ENCODE measurements at places on chromosomes 6 and 20. TPM values are rescaled to one million over a fixed set of nuclear protein-coding genes. Genes with fewer than 3 reads are reported as not detected.
A peak's percentile ranks its signal among the peaks of the same experiment; 100 is the strongest.

DNA sequence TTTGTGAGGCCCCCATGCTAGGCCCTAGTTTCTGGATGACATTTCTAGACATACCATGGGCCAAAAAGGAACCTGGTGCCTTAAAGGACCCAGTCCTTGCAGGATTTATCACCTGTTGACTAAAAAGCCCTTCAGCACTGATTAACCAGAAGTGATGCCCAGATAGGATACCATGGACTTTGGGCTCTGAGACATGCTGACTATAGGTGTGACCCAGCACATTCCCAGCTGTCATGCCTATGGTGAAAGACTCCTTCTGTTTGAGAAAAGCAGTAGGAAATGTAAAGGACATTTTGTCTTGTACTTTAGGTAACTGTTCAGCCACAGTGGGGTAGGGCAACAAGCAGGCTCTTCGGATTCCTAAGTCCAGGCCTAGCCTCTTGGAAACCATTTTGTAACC, 724.2 kb downstream of the CD109 start:
- no peak overlapping the region for H3K27ac ChIP-seq
- H3K36me3 ChIP-seq, result no peaks in the 10 kb centered on the region
- H3K4me3 ChIP-seq, result no peak overlapping the region
- no peak for DNase-seq

DNA sequence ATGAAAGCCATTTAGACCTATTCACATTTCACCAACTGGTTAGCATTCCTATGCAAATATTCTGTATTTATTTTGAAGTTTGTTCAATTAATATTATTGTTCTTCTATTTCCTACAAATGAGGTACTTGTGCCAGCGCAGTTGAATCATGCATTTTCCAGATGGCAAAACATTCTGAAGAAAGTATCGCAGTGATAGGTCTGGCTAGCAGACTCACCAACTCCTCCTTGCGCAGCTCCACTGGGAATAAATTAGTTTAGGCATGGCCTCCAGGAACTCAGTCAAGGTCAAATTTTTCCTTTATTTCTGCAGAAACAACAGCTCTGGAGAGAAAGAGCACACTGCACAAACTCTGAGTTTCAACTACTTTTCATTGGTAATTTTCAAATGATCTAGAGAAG, 437.7 kb downstream of the COL12A1 start:
- H3K4me3 ChIP-seq, result no peak overlapping the region
- H3K4me1 ChIP-seq, result peaks cover 2% of the 10 kb centered on the region

- no peak overlapping the region for H3K27ac ChIP-seq
- DNase-seq, result peak; percentile 62
- H3K27me3 ChIP-seq, result no peaks in the 10 kb centered on the region
- no peaks in the 10 kb centered on the region for H3K36me3 ChIP-seq
- H3K4me1 ChIP-seq, result no peaks in the 10 kb centered on the region
Measured at GRCh38 chr6:152952045-152952444, 30.8 kb downstream of the FBXO5 start.

- H3K4me3 ChIP-seq, result no peak overlapping the region
- H3K27ac ChIP-seq, result no peak overlapping the region
- no peaks in the 10 kb centered on the region for H3K36me3 ChIP-seq
Measured at GRCh38 chr6:160513836-160514235, 150.2 kb downstream of the LPA start.

GRCh38 chr20:59314997-59315396, 14.6 kb downstream of the EDN3 start:
- no peak for DNase-seq
- no peak overlapping the region for H3K4me3 ChIP-seq
- no peak overlapping the region for H3K27ac ChIP-seq
- no peaks in the 10 kb centered on the region for H3K27me3 ChIP-seq
- no peaks in the 10 kb centered on the region for H3K4me1 ChIP-seq

- no peaks in the 10 kb centered on the region for H3K27me3 ChIP-seq
- H3K4me3 ChIP-seq, result no peak overlapping the region
- H3K4me1 ChIP-seq, result no peaks in the 10 kb centered on the region
- no peak overlapping the region for H3K27ac ChIP-seq
- DNase-seq, result no peak
Measured at GRCh38 chr6:169960886-169961611, 209.6 kb downstream of the ERMARD start.

DNA sequence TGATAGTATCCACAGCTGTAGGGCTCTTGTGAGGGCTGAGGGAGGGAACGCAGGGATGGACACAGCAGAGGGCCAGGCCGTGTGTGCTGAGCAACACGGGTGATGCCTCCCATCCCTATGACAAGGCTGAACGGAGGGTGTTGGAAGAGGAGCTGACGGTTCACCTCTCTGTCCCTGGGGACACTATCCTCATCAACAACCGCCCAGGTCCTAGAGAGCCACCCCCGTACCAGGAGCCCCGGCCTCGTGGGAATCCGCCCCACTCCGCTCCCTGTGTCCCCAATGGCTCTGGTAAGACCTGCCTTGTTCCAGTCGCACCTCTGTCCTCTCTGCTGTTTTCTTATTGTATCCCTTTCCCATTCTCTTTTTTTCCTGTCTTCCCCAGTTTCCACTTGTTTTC, 10.1 kb downstream of the DDR1 start:
- no peaks in the 10 kb centered on the region for H3K4me1 ChIP-seq
- H3K27ac ChIP-seq, result no peak overlapping the region
- DNase-seq, result no peak
- no peaks in the 10 kb centered on the region for H3K27me3 ChIP-seq
- no peak overlapping the region for H3K4me3 ChIP-seq
- H3K36me3 ChIP-seq, result peaks cover 74% of the 10 kb centered on the region

GRCh38 chr6:53142810-53143209, 5.8 kb downstream of the GCM1 start:
- DNase-seq, result no peak
- H3K27ac ChIP-seq, result no peak overlapping the region
- H3K4me3 ChIP-seq, result no peak overlapping the region
- H3K36me3 ChIP-seq, result no peaks in the 10 kb centered on the region
- H3K27me3 ChIP-seq, result peaks cover 11% of the 10 kb centered on the region

GRCh38 chr6:3504354-3504753, 47.5 kb upstream of the SLC22A23 start:
- peaks cover 5% of the 10 kb centered on the region for H3K4me1 ChIP-seq
- H3K27me3 ChIP-seq, result peaks cover 37% of the 10 kb centered on the region
- no peak overlapping the region for H3K4me3 ChIP-seq
- no peak overlapping the region for H3K27ac ChIP-seq

DNA sequence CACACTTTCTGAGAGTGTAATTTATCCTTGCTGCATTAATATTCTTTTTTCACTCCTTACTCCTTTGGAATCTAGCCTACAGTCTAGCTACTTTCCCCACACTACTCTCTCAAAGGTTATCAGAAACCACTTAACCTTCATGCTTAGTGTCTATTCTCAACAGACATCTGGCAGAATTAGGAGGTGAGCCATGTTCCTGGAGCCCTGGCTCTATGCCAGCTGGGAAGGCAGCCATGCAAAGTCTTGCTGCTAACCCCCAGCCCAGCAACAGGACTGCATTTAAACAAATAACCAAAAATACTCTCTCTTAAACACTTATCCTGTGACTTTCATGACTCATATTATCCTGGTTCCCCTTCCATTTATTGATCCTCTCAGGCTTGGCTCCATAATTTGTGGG, 260.2 kb downstream of the BCKDHB start:
- no peak overlapping the region for H3K4me3 ChIP-seq
- no peak overlapping the region for H3K27ac ChIP-seq

GRCh38 chr20:2922957-2923356, 49.7 kb downstream of the PTPRA start:
- no peak for DNase-seq
- H3K36me3 ChIP-seq, result peaks cover 7% of the 10 kb centered on the region
- H3K4me3 ChIP-seq, result no peak overlapping the region
- H3K4me1 ChIP-seq, result peaks cover 2% of the 10 kb centered on the region

- peaks cover 4% of the 10 kb centered on the region for H3K4me1 ChIP-seq
- 0 out of 2 replicates have a peak, but pooled peaks cover 1% of the 10 kb centered on the region for H3K36me3 ChIP-seq
- H3K4me3 ChIP-seq, result no peak overlapping the region
- no peak overlapping the region for H3K27ac ChIP-seq
- no peak for DNase-seq
Measured at GRCh38 chr6:135008072-135008940, 46.3 kb downstream of the HBS1L start.

DNA sequence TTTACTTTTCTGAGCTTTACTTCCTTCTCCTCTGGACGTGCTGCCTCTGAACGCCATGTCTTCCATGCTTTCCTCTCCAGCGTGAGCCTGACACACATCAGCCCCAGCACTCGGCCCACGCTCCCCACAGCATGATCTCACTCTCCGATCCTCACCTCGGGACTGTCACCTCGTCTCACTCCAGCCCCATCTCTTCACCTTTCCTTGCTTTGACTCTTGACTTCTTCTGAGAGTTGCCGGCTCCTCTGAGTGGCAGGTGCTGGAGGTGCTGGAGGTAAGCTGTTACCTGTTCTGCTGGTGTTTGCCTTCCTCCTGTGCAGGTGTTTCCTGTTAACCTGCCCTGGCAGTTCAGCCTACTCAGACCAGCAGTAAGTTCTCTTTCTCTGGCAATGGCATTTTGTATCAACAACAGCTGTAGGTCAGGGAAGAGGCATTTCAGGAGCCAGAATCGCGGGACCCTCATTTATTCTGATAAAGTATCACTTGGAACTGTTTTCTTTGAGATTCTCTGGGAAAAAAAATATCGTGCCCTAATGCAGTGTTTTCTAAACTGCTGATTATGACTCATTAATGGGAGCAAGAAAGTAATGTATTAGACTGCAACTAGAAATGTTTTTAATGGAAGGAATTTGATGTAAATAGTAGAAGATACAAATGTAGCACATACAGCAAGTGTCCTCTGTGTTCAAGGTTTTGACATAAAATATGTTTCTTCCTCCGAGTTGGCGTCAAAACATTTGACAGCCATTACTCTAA, 106.5 kb downstream of the ARID1B start:
- peak; percentile 35 for DNase-seq
- no peaks in the 10 kb centered on the region for H3K36me3 ChIP-seq

DNA sequence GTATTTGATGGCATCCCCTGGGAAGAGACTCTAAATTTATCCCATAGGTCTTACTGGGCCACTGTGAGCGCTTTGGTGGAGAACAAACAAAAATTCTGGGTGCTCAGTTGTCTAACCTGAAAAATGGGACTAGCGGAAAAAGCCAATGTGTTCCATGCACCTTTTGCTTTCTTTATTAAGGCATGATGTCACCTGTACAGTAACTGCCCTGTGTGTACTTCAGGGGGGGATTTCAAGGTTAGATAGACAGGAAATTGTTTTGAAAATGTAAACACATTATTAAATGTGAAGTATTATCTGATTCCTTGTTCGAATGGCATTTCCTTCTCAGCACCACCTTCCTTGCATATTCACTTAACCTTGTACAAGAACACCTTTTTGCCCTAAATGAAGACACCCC, 1.2 kb upstream of the EDN1 start:
- H3K27me3 ChIP-seq, result no peaks in the 10 kb centered on the region
- no peak for DNase-seq
- H3K4me1 ChIP-seq, result peaks cover 12% of the 10 kb centered on the region
- no peak overlapping the region for H3K4me3 ChIP-seq
- H3K27ac ChIP-seq, result no peak overlapping the region

GRCh38 chr6:159435701-159436100, 257.3 kb downstream of the SOD2 start:
- no peaks in the 10 kb centered on the region for H3K36me3 ChIP-seq
- no peaks in the 10 kb centered on the region for H3K4me1 ChIP-seq
- no peak overlapping the region for H3K27ac ChIP-seq

- no peak overlapping the region for H3K27ac ChIP-seq
- peak; percentile 81 for DNase-seq
- H3K4me1 ChIP-seq, result peaks cover 23% of the 10 kb centered on the region
Measured at GRCh38 chr6:35096129-35096862, 44.8 kb downstream of the TCP11 start.

DNA sequence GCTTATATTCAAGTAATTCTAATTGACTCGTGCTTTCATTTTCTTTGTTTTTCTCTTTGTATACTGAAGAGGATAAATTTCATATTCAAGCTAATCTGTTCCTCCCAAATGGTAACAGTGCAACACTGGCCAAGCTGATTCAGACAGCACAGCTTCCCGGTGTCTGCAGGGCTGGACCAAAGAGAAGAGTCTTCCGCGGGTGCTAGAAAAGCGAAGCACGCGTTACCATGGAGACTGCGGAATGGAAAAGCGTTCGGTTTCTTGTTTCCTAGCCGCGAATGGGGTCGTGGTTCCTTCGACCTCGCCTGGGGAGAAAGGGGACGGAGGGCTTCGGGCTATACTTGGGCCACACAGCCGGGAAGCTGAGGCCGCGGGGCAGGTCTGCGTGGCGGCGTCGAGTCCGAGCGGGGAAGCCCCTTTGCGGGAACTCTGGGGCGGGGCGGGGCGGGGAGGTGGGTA, 6.2 kb upstream of the ZNF311 start:
- peaks cover 10% of the 10 kb centered on the region for H3K27me3 ChIP-seq
- no peak overlapping the region for H3K27ac ChIP-seq
- no peaks in the 10 kb centered on the region for H3K36me3 ChIP-seq

DNA sequence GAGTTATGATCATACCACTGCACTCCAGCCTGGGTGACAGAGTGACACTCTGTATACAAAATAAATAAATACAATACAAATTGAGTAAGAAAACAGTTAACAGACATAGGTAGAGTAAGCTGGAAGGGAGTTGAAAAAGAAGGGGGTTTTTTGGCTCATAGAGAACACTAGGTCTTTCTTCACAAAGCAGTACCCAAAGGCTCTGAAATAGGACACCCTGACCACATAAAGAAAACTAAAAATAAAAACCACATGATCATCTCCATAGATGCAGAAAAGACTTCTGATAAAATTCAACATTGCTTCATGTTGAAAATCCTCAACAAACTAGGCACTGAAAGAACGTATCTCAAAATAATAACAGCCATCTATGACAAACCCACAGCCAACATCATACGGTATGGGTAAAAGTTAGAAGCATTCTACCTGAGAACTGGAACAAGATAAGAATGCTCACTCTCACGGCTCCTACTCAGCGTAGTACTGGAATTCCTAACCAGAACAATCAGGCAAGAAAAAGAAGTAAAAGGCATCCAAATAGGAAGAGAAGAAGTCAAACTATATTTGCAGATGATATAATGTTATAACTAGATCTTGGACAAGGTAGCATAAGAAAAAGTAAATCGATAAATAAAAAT, 48.6 kb downstream of the TOMM6 start:
- H3K36me3 ChIP-seq, result no peaks in the 10 kb centered on the region
- H3K27ac ChIP-seq, result no peak overlapping the region
- no peaks in the 10 kb centered on the region for H3K27me3 ChIP-seq
- peak; percentile 41 for DNase-seq
- H3K4me3 ChIP-seq, result no peak overlapping the region

Gene ZBTB46
- total RNA-seq, result 15.3 TPM

Gene MC3R
- not detected for total RNA-seq

Gene KATNA1
- 24.6 TPM for total RNA-seq

Gene BCAS1
- total RNA-seq, result under 0.01 TPM

Gene BPIFB1
- total RNA-seq, result not detected

Gene CYP21A2
- not detected for total RNA-seq

Gene MRPL18
- 53.4 TPM for total RNA-seq

Gene CNR1
- not detected for total RNA-seq

Gene ID4
- total RNA-seq, result 11.1 TPM

Gene SAPCD1
- not detected for total RNA-seq

Gene PDE10A
- 12.4 TPM for total RNA-seq

Gene WFDC8
- not detected for total RNA-seq
